Common myeloid progenitor, CD34-positive (primary cell): ENCODE measurements at places on chromosomes 12 and 14.

GRCh38 chr12:28568704-28569103, 378.4 kb downstream of the CCDC91 start:
- no peak overlapping the region for H3K4me3 ChIP-seq
- no peak overlapping the region for H3K27ac ChIP-seq
- no peaks in the 10 kb centered on the region for H3K27me3 ChIP-seq
- H3K36me3 ChIP-seq: no peaks in the 10 kb centered on the region

DNA sequence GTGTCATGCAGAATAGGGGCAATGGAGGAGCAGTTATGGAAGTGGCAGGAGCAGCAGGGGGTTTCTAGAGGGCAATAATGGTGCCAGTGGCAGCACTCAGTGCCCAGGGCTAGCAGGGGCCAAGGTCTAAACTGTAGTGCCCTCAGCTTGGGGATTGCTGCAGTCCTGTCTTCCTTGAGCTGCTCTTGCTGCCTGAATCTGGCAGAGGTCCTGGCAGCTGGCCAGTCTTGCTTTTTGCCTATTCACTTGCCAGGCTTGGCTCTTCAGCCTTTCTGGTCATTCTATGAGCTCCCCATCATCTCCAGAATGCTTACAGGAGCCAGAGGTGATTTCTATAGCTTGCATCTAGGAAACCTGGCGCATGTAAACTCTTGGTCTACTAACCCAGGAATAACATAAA, 72.0 kb downstream of the SUDS3 start:
- no peak for DNase-seq
- peaks cover 8% of the 10 kb centered on the region for H3K27me3 ChIP-seq
- H3K4me1 ChIP-seq: no peaks in the 10 kb centered on the region
- no peaks in the 10 kb centered on the region for H3K36me3 ChIP-seq
- no peak overlapping the region for H3K4me3 ChIP-seq
- H3K27ac ChIP-seq: no peak overlapping the region

GRCh38 chr14:59188461-59189090, at the start of gene DAAM1:
Gene DAAM1 (plus strand): TSS chr14:59188667. CDS start chr14:59263478, 74,811 bp downstream.
- H3K27me3 ChIP-seq: peaks cover 2% of the 10 kb centered on the region
- peak within 1 kb of the TSS; percentile 92 for H3K27ac ChIP-seq
- peaks cover 17% of the 10 kb centered on the region for H3K4me1 ChIP-seq
- peak; percentile 99 for DNase-seq
- no peaks in the 10 kb centered on the region for H3K36me3 ChIP-seq

DNA sequence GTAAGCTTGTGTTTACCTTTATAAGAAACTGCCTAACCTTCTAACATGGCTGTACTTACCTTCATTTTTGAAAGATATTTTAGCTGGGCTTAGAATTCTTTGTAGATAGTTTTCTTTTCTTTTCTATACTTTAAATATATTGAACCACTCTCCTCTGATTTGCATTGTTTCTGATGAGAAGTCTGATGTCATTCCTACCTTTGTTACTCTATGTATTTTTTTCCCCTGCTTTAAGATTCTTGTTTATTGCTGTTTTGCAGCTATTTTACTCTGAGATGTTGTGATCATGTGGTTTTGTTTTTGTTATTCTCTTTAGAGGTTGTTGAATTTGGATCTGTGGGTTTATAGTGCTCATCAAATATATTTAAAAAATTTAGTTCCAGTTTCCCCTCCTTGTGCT, 31.8 kb downstream of the CNOT2 start:
- H3K4me1 ChIP-seq: no peaks in the 10 kb centered on the region
- H3K36me3 ChIP-seq: peaks cover 16% of the 10 kb centered on the region
- H3K27ac ChIP-seq: no peak overlapping the region
- no peak for DNase-seq
- H3K4me3 ChIP-seq: no peak overlapping the region
- no peaks in the 10 kb centered on the region for H3K27me3 ChIP-seq

DNA sequence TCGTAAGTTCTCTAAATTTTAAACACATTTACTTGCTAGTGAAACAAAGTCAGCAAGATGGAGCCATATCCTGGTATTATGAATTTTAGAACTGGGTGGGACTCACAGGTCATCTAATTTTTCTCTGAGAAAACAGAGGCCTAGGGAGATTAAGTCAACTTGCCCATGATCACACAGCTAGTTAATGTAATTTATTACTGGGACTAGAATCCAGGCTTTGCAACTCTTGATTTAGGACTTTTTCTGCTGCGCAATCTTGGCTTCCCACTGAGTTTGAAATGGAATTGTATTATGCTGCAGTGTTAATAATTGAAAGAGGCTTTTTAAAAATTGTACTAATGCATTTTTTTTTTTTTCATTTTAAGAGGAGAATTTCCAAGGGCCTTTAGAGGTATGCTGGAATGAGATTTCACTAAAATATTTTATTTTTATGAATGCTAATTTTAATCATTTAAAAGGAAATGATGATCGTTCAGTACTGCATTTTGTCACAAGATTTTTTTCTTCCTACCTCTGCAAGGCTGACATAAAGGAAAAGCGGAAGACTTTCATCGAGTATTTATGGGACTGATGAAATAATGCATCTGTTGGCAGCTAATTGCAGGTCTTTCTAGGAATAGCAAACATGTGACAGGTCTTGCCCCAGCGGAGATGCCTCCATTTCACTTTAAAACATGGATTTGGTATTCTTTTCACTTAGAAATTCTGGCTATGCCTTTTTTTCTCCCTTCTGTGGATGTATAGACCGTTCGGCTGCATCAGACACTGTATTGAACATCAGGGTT, 9.6 kb downstream of the CRADD start:
- peaks cover 4% of the 10 kb centered on the region for H3K36me3 ChIP-seq
- peaks cover 11% of the 10 kb centered on the region for H3K4me1 ChIP-seq
- H3K27ac ChIP-seq: no peak overlapping the region
- no peak overlapping the region for H3K4me3 ChIP-seq
- no peaks in the 10 kb centered on the region for H3K27me3 ChIP-seq
- no peak for DNase-seq

- H3K4me1 ChIP-seq: no peaks in the 10 kb centered on the region
- no peaks in the 10 kb centered on the region for H3K27me3 ChIP-seq
- H3K36me3 ChIP-seq: no peaks in the 10 kb centered on the region
Measured at GRCh38 chr12:109760930-109761921, 47.6 kb downstream of the FAM222A start.
